ENCODE measurements at places on chromosomes 4 and X.

- DNase-seq, result no peak
Observed at GRCh38 chr4:153027866-153028265, 91.7 kb downstream of the FHDC1 start.

- no peak for DNase-seq
Observed at GRCh38 chrX:155841232-155841631, 39.9 kb upstream of the VAMP7 start.

DNA sequence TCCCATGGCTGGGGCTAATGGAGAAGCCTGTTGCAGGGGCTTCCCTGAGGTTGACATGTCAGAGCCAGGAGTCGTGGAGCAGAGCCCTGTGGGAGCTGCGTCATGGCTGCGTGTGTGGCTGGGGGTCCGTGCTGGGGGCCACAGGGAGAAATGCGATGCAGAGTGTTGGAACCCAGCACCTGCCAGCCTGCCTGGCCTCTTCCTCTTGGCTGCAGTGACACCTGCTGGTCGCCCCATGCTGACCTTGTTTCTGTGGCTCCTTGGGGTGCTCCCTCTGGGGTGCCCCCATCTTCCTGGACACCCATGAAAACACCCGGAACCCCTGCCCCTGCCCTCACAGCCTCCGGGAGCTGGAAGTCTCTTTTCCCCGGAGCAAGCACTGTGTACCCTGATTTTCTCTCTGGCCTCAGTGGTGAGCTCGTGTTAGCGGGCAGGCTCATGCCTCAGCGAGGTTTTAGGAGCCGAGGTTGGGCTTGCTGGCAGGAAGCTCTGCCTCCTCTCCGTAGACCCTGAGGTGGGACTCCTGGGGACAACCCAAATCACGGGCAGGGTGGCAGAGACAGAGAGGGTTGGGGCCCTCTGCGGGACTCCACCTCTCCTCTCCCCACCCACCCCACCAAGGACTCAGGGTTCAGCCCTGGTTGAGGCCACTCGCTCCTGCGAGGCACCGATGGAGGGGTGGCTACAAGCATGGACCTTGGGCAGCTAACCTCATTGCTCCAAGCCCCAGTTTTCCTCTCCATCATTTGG, 103.7 kb downstream of the SORCS2 start:
- DNase-seq, result no peak

DNA sequence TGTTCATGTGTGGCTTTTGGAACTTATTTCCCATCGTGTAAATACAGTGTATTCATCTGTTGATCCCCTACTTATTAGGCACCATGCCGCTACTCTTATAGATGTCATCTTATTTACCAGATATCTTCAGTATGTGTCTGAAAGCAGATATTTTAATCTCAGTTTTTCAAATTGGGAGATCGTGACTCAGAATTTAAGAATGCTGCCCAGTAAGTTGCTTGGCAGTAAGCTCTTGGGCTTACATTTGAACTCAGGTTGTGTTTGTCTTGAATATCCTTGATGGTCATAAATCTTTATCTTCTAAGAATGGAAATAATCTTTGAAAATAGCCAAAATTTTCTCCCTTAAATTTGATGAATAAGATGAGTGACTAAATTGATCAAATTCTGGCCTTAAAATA, 45.9 kb upstream of the RPA4 start:
- DNase-seq, result no peak

DNA sequence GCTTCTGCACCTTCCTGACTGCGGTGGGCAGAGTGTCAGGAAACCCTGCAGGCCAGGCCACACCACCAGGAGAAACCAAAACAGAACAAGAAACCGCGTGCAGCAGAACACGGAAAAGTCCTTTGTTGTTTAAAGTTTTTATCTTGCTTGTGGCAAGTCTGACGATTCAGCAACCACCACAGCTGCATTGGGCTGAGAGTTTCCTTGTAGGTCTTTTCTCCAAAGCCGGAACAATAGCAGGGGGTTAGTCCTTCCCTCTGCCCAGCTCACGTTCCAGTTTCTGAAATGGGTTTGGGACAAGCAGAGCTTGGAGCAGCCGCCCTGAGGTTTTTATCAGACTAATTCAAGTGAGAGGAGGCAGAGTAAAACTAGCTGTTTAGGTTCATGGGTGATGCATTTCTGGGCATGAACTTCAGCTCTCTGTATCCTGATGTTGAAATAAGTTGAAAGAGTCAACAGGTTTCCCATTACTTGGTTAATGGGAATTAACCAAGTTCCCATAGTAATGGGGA, 216.9 kb downstream of the PTTG2 start:
- DNase-seq, result peak; percentile 8

GRCh38 chrX:85503258-85504158, 124.0 kb upstream of the POF1B start:
- no peak for DNase-seq

- no peak for DNase-seq
Observed at GRCh38 chr4:77990456-77990855, 66.7 kb upstream of the FRAS1 start.

GRCh38 chr4:153204247-153204671, at the start of gene TRIM2:
TSS of gene TRIM2 (plus strand) at chr4:153204443. CDS start at chr4:153204531, 88 bp downstream.
- no peak for DNase-seq

GRCh38 chr4:16931339-16932305, 33.2 kb upstream of the LDB2 start:
- no peak for DNase-seq

DNA sequence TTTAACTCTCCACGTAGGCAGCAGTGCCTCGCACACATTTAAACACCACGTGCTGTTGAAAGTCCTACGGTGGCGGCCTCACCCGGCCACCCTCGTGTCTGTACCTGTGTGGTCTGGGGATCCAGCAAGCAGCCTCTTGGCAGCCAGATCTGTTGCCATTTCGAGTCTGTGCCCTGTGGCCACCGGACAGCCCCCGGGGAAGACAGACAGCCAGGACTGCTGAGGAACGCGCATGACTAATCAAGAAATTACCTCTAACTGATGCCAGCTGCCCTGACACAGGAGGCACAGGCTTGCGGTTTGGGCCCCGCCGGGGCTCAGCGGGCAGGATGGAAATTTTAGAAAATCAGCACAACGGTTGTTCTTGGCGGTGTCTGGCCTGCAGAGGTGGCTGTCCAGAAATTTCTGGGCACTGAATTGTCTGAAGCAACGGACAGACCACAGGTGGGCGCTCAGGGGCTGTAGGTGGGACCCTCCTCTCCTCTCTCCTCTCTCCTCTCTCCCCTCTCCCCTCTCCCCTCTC, 15.6 kb upstream of the ASMTL start:
- DNase-seq, result peak; percentile 52

DNA sequence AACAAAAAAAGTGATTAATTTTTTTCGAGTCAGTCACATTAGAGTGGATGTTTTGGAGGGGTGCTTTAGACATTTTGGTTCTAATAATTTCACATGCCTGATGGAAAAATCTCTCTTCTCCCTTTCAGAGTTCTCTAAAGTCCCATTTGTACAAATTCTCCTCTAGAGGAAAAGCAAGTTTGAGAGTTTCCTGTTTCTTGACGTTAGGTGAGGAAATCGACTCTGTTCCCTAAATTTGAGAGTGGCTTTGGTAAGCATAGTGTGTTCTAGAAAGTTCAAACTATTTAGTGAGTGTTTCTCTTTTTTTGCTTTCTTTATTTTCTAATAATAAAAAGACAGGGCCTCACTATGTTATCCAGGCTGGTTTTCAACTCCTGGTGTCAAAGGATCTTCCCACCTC, 1.6 kb upstream of the ATP6AP2 start:
- DNase-seq, result no peak

DNA sequence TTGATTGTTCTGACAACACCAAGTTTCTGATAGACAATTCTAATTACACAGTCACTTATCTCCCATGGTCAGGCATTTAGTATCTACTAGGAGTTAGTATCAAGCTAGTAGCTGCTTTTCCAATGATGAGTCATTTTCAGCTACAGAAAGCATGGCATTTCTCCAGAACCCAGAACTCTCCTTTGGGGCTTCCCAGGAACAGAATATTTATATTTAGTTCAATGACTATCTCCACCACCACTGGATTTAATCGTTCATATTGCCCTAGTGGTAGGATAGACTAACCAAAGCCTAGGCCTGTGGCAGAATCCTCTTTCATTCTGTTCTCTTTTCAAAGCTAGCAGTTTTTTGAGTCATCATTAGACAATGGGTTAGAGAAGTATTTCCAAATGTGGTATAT, 569.4 kb downstream of the GABRG1 start:
- no peak for DNase-seq
